ENCODE measurements at places on chromosomes 3 and 15.

- DNase-seq: no peak
These were observed 880.8 kb downstream of the ROBO1 start for GRCh38 chr3:78887029-78887428.

DNA sequence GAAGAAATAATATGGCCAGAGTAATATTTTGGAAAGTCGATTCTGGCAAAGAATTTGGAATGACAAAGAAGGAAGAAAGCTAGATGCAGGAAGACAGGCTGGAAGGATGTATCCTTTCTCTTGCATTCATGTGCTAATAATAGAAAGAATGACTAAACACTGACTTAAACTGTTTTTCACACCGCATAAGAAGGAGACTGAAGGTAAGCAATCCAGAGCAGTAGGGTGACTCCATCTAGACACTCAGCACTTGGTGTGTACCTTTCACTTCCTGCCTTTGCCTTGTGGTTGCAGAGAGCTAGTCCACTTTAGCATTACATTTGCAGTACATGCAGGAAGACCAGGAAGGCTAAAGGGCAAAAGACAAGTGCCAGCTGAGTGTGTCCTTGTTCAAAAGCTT, 234.6 kb downstream of the RBMS3 start:
- no peak for DNase-seq

DNA sequence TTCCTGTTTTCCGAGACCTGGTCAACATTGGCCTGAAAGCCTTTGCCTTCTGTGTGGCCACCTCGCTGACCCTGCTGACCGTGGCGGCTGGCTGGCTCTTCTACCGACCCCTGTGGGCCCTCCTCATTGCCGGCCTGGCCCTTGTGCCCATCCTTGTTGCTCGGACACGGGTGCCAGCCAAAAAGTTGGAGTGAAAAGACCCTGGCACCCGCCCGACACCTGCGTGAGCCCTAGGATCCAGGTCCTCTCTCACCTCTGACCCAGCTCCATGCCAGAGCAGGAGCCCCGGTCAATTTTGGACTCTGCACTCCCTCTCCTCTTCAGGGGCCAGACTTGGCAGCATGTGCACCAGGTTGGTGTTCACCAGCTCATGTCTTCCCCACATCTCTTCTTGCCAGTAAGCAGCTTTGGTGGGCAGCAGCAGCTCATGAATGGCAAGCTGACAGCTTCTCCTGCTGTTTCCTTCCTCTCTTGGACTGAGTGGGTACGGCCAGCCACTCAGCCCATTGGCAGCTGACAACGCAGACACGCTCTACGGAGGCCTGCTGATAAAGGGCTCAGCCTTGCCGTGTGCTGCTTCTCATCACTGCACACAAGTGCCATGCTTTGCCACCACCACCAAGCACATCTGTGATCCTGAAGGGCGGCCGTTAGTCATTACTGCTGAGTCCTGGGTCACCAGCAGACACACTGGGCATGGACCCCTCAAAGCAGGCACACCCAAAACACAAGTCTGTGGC, 16.9 kb downstream of the TMEM43 start:
- DNase-seq: peak; percentile 33

DNA sequence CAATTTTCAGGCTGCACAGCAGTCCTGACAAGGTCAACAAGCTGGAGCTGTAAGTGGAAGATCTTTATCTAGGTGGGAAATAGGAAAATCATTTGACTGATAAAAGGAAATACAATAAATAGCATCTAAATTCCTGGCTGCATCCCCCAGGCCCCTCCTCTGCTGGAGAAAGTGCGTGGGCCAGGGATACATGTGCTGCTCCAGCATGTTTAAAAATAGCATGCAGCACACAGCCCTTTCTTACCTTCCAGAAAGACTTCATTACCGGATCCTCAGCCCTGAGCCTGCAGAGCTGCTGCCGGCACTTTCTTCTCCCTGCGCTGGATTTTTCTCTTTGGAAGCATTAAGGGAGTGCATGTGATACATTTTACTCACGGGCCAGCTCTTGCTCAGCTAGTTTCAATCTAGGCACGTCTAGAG, 77.3 kb downstream of the HMG20A start:
- DNase-seq: no peak

- DNase-seq: no peak
These were observed 286.6 kb downstream of the IL5RA start for GRCh38 chr3:2823437-2824211.
